Neural progenitor cell (in vitro differentiated cells): ENCODE measurements at places on chromosomes 11 and 22. TPM values are rescaled to one million over a fixed set of nuclear protein-coding genes. Genes with fewer than 3 reads are reported as not detected.

DNA sequence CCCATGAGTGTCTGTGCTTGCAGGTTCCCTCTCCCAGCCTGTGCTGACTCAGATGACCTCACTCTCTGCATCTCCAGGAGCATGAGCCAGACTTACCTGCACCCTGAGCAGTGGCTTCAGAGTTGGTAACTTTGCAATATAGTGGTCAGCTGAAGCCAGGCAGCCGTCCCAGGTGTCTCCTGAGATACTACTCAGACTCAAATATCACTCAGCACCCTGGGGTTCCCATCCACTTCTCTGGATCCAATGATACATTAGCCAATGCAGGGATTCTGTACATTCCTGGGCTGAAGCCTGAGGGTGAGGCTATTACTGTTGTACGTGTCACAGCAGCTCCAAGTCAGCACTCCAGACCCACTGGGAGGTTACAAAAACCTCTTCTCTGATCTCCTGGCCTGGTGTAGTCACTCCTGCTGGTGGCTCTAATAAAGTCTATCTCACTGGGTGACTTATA is 87.8 kb upstream of the TOP3B start:
- DNase-seq = no peak

DNA sequence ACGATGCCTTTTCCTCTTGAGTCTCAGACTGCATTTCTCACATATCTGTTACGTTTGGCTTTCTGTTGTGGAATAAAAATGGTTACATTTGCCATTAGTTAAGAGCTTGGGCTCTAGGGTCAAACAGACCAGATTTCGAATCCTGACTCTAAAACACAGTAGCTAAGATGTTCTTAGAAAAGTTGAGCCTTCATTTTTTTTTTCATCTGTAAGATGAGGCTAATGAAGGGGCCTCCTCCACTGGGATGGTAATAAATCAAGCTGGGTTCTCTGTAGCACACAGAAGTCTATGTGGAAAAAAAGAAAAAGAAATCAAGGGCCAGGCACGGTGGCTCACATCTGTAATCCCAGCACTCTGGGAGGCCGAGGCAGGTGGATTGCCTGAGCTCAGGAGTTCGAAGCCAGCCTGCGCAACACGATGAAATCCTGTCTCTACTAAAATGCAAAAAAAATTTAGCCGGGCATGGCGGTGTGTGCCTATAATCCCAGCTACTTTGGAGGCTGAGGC is 49.9 kb upstream of the CAPRIN1 start:
- DNase-seq = no peak

- no peak for DNase-seq
These were observed 75.9 kb downstream of the KCNQ1 start for GRCh38 chr11:2520736-2521035.

- DNase-seq = no peak
These were observed 9.9 kb downstream of the OVCH2 start for GRCh38 chr11:7696424-7696823.

- no peak for DNase-seq
These were observed 531 bp upstream of the SOX6 start for GRCh38 chr11:16356761-16357393.

DNA sequence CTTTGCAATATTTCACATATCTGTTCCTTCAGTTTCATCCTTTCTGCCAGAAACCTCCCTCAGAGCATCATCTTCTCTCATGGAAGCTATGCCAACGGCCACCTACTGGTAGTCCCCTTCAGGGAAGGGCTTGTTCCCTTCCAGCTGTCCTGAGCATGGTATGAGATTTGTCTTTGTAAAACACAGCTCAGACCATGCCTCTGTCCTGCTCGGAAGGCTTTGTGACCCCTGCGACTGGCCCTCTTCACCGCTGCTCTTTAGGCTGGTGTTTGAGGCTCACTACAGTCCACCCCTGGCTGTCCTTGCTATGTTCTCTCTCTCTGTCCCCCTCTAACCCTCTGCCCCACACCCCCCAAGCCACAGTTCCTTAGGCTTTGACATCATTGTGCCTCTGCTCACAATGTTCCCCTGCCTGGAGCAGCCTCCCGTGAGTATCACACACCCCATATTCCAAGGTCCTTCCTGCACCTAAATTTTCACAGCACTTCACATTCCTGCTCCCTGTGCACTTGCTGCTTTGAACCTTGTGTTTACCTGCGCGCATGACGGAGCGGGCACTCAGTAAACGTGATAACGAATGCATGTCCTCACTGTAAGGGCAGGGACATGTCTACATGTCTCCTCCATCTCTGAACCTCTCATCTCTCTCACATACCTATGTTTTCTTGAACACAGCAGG is 24.0 kb upstream of the ACER3 start:
- DNase-seq = no peak

DNA sequence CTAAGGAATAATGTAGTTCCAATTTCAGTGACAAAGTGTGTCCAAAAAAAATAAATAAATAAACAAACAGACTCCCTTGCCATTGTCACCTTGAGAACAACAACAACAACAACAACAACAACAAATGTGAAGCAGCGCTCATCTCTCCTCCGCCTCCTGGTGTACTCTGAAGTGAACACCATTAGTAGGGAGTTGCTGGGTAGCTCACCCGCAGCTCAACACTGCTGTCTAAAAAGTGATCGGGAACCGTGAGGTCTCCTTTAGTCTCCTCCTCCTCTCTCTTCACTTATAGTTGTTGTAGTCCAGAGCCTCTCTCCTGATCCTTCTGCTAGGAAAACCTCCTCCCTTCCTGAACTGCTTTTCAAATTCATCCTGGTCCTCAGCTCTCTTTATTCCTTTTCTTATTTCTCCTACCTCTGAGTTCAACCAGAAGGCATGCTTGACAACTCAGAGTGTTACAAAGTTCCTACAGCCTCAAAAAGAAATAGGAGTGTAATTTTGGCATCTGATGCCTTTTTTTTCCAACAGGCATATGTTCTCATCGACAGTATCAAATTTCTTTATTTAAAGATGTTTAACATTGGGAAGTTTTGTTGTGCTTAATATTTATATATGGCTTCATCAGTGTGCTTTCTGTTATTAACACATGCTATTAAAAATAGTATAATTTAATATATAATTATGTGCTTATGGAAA is 215.1 kb downstream of the PGR start:
- DNase-seq = no peak

- peak; percentile 19 for DNase-seq
These were observed 3.2 kb downstream of the ARHGEF12 start for GRCh38 chr11:120339394-120339890.

DNA sequence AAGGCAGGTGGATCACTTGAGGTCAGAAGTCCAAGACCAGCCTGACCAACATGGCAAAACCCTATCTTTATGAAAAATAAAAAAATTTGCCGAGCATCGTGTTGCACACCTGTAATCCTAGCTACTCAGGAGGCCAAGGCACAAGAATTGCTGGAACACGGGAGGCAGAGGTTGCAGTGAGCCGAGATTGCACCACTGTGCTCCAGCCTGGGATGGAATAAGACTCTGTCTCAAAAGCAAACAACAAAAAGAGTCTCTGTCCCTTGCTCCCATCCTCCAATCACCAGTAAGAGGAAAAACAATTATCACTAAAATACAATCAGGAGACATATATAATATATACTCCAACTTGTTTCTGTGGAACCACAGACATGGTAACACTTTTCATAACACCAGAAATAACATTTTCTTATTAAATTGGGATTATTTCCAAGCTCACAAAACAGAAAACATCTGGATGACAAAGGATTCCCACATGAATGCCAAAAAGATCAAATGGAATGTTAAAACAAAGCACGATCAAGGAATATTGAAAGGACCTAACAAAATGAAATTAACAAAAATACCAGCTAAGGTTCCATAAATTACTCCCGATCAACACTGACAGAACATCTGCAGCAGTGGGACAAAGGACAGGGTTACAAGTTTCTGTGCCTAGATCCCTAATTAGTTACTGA is 15.2 kb downstream of the FCHSD2 start:
- no peak for DNase-seq

GRCh38 chr22:47090591-47091245 is 328.3 kb downstream of the TBC1D22A start:
- peak; percentile 47 for DNase-seq

DNA sequence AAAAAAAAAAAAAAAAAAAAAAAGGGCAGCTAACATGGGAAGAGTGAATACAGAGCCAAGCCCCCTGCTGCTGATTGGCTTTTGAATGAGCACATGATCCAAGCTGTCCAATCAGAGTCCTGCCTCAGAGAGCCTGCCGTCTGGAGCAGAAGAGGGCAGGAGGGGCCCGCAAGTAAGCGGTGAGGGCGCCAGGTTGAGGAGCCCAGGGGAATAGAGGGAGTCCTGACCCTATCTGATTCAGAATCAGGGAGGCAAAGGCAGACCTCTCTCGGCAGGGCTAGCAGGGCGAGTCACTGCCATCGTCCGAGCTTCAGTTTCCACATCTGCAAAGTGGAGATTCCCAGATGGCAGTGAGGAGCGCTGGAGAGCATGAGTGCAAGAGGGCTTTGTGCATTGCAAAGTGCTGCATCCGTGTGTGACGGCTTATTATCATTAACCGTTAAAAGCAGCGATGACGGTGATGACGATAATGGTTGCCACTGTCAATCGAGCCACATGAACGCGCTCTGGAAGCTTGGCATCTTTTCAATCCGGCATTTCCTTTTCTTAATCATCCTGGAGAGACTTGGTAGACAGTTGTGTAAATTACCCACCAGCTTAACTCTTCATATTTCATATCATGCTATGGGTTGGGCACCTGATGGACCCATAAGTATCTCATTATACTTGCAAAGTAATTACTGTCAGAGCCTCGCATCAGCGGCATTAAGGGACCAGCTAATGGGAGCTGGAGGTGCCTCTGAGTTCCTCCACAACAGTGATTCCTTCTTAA is 68.6 kb upstream of the ATXN10 start:
- peak; percentile 80 for DNase-seq

DNA sequence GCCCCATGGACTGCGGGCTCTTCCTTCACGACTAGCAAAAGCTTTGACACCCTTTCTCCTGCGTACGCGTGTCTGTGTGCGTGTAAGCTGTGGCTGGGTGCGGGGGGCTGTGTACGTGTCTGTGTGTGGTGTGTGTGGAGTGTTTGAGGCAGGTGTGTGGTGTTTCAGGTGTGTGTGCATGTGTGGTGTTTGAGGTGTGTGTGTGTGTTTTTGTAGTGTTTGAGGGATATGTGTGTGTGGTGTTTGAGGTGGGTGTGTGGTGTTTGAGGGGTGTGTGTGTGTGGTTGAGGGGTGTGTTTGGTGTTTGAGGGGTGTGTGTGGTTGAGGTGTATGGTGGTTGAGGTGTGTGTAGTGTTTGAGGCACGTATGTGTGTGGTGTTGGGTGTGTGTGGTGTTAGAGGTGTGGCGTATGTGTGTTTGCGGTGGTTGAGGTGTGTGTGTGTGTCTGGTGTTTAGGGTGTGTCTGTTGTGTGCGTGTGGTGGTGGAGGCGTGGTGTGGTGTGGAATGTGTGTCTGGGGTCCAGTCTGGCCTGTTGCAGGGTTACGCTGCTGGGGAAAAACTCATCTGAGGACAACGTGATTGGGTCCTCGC is 687 bp upstream of the ARSA start:
- no peak for DNase-seq

DNA sequence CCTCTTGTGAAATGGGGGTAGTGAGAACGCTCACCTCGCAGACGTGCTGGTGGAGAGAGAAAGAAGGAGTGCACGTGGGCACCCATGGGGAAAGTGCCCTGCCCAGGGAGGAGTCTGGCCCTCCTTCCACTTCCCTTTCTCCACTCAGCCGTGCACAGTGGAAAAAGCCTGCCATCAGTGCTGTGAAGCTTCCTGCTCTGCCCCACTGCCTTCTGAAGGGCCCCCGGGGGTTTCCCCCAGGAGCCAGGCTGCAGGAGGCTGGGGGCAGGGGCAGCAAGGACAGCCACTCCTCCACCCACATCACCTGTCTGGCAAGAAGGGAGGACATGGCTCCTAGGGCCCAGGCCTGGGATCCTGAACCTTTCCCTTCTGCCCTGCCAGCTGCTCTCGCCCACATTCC is 7.6 kb downstream of the TP53I11 start:
- DNase-seq = no peak

DNA sequence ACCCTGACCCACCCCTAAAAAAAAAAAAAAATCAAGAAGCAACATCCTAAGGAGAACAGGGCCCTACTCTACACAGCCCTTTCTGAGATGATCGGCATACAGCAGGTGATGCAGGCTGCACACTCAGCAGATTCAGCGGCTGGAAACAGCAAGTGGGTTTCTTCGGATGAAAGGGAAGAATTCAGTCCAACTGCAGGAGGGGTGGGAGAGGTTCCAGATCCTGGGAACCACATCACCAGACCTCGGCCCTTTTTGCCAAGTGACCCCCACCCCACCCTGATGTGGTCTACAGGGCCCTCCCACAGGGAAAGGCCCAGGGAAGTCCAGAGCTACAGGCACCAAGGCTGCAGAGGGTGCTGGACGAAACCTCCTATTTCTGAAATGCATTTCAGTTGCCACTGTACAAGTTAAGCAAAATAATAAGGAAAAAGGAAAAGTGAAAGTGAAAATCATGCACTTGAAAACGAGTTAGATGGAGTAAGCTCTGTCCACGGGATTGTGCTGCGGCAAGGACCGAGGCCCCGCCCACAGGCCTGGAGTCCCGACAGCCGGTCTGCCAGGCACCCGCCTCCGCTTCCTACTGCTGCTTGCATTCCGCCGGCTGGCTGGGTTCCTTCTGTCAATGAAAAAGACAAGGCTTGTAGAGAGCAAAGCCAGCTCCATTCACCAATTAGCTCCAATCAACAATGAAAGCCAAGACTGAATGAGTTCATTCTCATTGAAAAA is 16.0 kb upstream of the PHLDA2 start:
- DNase-seq = peak; percentile 86

- peak; percentile 52 for DNase-seq
These were observed 4.0 kb upstream of the SCN4B start for GRCh38 chr11:118156531-118157185.

DNA sequence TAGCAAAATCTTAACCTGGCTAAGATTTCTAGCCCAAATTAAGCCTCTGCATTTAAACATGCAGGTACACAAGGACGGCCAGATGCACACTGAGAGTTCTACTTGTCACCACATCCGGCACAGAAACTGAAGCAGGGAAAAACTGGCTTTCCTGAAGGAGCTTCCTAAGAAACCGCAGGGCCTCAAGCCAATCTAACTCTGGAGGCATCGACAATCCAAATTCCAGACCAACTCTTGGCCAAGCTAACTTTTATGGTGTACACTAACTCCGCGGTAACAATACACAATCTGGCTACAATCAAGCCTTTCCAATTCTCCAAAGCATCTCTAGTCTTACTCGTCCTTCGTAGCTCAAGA is 1.2 kb downstream of the MSANTD2 start:
- no peak for DNase-seq

GRCh38 chr22:28977060-28977459 is 84.6 kb downstream of the C22orf31 start:
- peak; percentile 24 for DNase-seq

Gene EFCAB6
- 2.2 and 4.9 TPM in 2 replicates for total RNA-seq

Gene TIGD3
- 2.5 and 4.3 TPM in 2 replicates for total RNA-seq

Gene GGTLC2
- not detected in 2 replicates for total RNA-seq

Gene SEPTIN5
- 5.0 and 8.2 TPM in 2 replicates for total RNA-seq

Gene KCNJ1
- 0.03 and 0.41 TPM in 2 replicates for total RNA-seq

Gene OR51B4
- total RNA-seq = 0.22 TPM in 1 of 2 replicates, not detected in the other

Gene MISFA
- total RNA-seq = 0.65 and 1.6 TPM in 2 replicates

Gene ENTHD1
- not detected in 2 replicates for total RNA-seq

Gene RIBC2
- total RNA-seq = 0.59 and 2.0 TPM in 2 replicates

Gene PANX3
- not detected in 2 replicates for total RNA-seq

Gene MS4A15
- total RNA-seq = 0.09 TPM in 1 of 2 replicates, not detected in the other
